Stimulated activated CD8-positive, alpha-beta memory T cell treated with anti-CD3 and anti-CD28 coated beads, Interleukin-2, amount 100 ng/mL, for 48 hours (primary cell): ENCODE measurements at places on chromosomes 6 and 20.

GRCh38 chr20:63005862-63006539, 763 bp downstream of the BHLHE23 start:
- DNase-seq: no peak

DNA sequence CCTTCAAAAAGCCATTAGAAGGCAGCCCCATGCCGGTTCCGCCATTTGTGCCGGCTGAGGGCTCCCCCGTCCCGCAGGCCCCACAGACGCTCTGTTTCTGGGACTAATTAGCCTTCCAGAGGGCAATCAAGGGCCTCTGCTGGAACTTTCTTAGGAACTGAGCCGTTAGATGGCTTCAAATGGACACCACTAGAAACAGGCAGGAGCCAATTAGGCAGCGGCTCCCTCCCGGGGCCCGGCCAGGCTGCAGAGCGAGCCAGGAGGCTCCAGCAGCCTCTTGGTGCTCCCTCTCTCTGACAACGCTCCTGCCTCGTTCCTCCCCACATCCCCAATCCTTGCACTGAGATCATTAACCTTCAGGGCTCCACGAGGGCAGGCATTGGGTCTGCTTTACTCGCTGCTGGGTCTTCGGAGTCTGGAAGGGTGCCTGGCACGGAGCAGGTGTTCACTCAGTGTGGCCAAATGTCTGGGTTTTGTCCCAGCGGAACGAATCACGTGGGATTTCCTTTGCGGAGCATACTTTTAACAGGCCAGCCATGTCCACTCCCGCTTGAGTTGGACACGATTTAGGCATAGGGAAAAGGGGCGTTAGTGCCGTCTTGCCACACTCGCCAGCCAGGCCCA, 98.3 kb downstream of the TMEM242 start:
- DNase-seq: no peak

GRCh38 chr6:140079328-140079727, 704.9 kb upstream of the CITED2 start:
- DNase-seq: no peak

GRCh38 chr6:12001706-12002435, 10.2 kb upstream of the HIVEP1 start:
- no peak for DNase-seq

GRCh38 chr6:136334853-136335252, 45.2 kb upstream of the BCLAF1 start:
- DNase-seq: no peak

GRCh38 chr6:38591439-38591838, 48.3 kb downstream of the BTBD9 start:
- no peak for DNase-seq

DNA sequence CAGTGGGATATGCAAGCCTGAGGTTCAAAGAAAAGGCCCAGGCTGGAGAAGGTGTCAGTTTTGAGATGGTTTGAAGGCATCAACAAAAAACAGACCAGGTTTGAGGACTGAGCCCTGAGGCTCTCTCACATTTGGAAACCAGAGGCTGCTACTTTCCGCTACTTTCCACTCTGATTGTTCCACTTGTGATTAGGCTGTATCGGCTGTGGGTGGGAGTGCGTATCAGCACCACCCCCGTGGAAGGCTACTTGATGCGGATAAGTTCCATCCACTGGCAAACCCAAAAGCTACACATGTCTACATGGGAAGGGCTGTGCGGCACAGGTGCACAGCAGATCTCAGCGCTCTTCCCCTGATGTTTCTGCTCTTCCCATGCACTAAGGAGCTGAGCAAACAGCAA, 198.7 kb downstream of the GMPR start:
- no peak for DNase-seq

- DNase-seq: no peak
These were observed 630 bp downstream of the PPP2R5D start for GRCh38 chr6:42984924-42985475.

- DNase-seq: no peak
These were observed 3.1 kb upstream of the CCDC167 start for GRCh38 chr6:37502703-37503291.

DNA sequence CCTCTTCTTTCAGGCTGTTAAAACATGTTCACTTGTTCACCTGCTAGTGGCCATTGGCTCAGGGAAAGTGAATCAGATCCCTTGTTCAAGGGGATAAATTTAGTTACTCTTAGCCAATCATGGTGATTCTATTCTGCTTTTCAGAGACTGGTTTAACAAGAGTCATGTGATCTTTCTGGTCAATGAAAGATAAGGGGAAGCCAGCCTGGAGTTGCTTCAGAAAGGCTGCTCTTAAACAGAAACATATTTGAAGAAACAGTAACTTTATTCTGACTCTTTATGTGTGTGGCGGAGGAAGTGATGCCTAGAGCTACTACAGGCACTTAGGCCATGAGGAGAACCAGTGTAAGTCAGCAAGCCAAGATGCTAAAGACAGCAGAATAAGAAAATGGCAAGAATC, 28.1 kb upstream of the AHI1 start:
- no peak for DNase-seq

GRCh38 chr6:25944688-25945574, 14.4 kb upstream of the SLC17A2 start:
- DNase-seq: no peak
